Kidney capillary endothelial cell (primary cell): ENCODE measurements at places on chromosomes 7 and 10.
A peak's percentile ranks its signal among the peaks of the same experiment; 100 is the strongest.

DNA sequence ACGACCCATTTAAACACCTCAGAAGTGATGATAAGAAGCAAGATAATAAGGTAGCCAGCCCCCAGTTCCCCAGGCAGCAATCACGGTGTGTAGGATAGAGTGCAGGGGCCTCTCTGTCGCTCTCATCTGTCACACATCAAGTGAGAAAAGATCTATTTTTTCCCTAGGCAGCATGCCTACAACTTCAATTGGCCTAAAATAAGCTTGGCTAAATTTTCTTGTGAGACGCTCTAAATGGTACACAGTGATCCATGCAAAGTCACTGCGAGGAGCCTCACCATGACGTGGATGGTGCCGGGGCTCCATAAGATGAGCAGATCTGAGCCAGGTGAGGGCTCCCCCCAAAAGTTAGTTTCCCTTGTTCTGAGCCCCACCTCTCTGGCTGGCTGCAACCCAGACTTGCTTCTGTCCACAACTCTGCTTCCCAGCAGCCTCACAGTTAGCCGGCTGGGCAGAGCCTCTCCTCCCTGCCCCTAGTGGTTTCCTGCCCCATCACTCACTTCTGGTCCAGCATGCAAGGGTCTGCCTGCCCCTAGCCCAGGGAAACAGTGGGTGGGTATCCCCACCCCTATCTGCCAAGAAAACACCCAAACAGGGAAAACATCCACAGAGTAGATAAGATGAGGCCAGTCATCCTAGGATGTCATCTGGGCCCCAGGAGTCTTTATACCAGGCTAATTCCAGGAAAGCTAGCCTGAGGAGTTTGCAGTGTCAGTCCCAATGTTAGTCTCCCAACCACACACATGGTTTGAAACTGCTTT is 342.1 kb downstream of the GRID1 start:
- no peak for DNase-seq

DNA sequence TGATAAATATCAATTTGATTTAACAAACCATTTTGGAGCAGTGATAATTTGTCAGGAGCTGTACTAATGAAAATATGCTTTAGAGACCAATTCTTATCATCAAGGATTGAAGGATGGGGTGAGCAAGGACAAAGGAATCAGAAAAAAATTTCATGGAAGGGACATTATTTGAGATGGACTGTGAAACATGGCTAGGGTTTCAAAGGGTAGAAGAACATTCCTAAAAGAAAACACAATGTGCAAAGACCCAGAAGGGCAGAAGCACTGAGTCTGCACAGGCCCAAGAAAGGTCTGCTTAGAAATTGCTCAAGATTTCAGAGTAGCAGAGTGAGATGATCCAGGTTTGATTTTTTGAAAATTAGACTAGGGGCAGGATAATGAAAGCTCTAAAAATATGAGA is 174.5 kb downstream of the LRRN3 start:
- DNase-seq = no peak

DNA sequence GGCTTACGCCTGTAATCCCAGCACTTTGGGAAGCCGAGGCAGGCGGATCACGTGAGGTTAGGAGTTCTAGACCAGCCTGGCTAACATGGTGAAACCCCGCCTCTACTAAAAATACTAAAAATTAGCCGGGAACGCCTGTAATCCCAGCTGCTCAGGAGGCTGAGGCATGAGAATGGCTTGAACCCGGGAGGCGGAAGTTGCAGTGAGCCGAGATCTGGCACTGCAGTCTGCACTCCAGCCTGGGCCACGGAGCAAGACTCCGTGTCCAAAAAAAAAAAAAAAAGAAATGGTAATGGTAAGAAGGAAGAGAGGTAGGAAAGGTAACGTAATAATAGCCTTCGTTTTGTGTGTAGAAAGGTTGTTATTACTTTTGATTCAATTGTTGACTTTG is 1.2 kb downstream of the HSPA14 start:
- DNase-seq = no peak

DNA sequence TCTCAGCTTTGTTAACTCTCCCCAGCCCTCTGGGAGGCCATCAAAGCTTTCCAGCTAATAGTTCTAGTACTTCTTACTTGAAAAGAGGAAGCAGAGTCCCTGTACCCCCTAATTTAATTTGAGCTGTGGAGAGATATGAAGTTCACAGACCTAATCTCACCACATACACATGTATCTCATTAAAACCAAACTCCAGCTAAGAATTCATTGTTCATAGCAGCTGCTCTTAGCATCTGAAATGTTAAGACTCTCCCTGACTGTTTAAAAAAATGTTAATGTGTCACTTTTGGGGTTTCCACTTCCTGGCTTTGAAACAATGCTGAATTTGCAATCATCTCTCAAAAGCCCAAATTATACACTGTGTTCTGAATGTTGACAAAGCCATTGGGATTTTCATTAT is 16.2 kb upstream of the MRC1 start:
- DNase-seq = no peak

- peak; percentile 28 for DNase-seq
Observed at GRCh38 chr7:42932811-42933591, 825 bp downstream of the MRPL32 start.

- DNase-seq = no peak
Observed at GRCh38 chr7:42033480-42033879, 203.5 kb downstream of the GLI3 start.

- DNase-seq = no peak
Observed at GRCh38 chr7:128893251-128894100, 17.0 kb downstream of the KCP start.

GRCh38 chr7:253581-254336 is 36.2 kb upstream of the FOXL3 start:
- DNase-seq = no peak

- no peak for DNase-seq
Observed at GRCh38 chr7:157789942-157790341, 453.1 kb downstream of the DNAJB6 start.

- no peak for DNase-seq
Observed at GRCh38 chr7:133478591-133479135, 225.8 kb downstream of the EXOC4 start.

DNA sequence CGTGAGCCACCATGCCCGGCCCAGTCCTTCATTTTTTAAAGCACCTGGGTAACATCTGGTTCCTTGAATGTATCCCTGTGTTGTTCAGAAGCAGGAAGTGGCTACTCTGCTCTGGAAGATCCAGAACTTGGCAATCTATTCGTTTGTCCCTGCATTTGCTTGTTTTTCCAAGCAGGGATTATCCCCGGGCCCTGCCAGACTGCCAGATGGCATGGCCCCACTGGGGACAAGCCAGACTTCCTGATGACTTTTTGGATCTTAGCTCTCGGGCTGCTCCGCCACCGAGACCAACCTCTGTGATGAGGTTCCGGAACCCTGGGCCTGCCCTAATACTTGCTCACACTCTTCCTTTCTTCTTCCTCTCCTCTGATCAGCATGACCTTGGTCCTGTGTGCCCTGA is 496.7 kb downstream of the TYW1 start:
- DNase-seq = no peak

DNA sequence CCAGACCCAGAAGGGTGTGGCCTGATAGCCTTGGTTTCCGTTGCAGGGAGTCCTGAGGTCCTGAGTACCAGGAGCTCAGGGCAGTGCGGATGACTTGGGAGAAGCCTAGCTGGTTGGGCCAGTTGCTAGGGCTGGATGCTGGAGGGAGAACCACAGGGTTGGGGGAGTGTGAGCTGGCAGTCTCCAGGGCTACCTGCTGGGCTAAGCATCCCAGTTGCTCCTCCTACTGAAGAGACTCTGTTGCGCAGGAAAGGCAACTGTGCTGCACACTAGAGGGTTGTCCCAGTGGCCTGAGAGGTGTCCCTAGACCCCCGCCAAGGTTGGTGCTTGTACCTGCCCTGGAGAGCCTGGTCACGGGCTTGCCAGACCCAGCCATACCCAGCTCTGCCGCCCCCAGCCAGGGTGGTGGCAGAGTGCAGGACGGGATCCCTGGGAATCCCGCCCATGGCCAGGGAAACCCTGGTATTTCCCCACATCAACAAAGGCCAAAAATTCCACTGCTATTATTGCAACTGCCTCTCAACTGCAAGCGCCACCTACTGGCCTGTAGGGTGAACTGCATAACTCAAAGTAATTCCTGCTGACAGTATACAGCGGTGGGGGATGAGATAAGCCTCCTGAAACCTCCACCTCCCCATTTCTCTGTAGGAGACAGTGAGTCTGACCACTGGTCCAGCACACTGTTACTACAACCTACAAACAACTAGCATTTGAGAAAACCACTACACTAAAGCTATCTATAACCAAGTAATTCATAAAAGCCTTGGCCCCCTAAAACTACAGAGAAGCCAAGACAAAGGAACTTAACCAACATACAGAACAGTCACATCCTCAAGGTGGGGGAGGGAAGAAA is 67.6 kb upstream of the DDC start:
- DNase-seq = peak; percentile 52

DNA sequence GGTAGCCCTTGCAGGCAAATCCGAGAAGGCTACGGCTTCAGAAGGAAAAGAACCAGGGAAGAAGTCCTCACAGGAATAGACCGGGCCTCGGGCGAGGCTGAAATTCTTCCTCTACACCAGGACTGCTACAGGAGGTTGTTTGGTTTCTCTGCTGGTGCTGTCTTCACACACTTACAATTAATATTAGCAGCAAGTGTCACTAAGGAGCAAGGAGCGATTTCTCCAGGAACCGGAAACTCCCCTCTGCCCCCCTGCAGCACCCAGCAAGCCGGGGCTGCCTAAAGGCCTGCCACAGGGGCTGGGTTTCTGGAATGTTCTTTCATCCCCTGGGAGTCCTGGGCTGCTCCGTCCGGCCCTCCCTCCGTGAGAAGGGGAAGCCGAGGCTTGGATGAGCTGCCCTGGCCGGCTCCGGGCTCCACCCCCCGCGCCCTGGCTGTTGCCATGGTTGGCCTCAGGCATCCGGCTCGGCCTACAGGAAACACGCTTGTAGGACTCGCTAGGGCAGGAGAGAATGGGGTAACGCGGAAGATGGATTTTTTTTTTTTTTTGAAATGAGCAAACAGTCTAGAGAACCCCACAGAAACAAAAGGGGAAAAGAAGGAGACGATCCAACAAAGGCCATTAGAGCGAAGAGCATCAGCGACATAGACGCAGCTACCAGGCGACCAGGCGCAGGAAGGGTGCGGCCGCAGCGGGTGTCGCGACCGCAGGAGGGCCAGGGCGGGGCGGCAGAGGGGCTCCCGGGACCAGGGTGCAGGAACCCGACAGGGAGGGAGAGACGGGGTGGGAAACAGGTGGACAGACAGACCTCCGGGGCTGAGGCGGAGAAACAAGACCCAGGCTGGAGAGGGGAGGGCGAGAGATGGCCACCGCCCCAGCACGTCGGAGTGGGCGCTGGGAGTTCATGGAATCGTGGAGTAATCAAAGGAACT is 33.0 kb downstream of the EN2 start:
- DNase-seq = peak; percentile 58

DNA sequence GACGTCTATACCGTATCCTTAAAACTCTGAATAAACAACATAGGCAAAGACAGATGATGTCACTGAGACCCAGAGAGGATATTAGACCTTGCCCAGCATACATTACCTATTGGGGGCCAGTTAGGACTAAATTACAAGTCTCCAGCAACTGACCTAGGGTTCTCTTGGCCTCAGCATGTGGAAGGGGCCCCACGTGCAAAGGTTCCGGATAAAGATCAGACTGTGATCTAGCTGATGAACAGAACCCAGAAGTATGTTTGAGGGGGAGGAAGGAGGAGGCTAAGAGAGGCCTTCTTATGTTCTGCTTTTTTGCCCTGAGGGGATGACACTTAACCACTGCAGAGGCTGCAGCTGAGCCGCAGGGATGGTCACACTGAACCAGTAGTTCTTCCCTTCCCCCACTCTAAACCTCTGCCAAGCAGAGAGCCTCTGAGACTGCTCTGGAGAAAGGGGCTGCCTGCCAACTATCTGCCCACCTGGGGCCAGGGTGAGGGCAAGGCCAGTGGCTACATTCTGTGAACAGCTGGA is 24.0 kb upstream of the KMT2C start:
- no peak for DNase-seq

- no peak for DNase-seq
Observed at GRCh38 chr7:45036796-45037195, 36.8 kb downstream of the CCM2 start.

- DNase-seq = no peak
Observed at GRCh38 chr10:73522263-73522662, 26.4 kb upstream of the PPP3CB start.

DNA sequence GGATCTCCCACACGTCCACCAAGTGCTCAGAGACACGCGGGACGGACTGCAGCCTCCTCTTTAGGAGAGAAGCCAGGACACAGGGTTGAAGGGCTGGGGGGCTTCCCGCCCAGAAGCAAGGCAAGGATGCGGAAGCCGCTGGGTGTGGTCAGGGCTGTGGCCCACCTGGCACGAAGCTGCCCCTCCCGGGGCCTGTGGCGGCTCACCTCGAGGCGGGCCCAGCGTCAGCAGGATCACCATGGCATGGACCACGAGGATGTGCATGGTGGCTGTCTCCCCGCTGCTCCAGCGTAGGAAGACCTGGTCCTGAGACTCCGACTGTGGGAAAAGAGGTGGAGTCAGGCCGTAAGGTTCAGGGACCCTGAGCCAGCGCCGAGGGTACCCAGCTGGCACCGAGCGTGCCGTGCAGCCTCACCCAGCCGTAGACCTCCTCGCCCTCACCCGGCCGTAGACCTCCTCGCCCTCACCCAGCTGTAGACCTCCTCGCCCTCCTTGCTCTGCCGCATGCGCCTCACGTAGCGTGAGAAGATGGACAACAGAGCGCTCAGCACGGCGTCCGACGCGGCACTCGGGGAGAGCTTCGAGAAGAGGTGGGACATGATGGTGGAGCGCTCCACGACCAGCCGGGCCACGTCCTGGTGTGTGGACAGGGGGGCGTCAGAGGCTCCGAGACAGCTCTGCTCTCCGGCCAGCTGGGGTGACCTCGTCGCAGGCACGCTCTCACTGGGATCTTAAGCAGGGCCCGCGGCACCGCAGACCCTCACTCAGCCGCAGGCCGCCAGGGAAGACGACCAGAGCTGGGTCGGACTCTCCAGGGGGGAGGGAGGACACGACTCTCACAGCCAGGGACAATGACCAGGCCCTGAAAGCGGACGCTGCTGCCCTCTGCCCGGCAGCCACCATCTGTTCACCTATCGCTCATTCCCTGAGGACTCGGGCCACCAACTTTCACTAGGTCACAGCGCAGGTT is 20.4 kb downstream of the INTS1 start:
- DNase-seq = no peak

DNA sequence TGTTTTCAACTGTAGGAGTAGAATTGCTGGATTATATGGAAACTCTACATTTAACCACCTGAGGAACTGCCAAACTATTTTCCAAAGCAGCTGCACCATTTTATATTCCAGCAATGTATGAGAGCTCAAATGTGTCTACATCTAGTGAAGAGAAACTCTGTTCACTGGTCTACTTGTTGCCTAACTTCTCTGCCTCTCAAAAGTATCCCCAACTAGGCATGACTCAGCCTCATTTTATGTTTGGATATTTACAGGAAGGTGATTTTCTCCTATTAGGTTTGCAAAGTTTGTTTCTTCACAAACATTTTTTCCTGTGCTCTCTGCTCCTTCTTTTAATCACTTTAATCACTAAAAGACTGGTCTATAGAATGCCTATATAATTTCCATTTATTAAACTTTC is 37.1 kb upstream of the SRI start:
- no peak for DNase-seq
